Stimulated activated CD4-positive, alpha-beta T cell treated with anti-CD3 and anti-CD28 coated beads, Interleukin-12 subunit alpha, Interleukin-12 subunit beta, amount 100 ng/mL, for 4 hours (primary cell): ENCODE measurements at places on chromosomes 11 and 22.
A peak's percentile ranks its signal among the peaks of the same experiment; 100 is the strongest.

DNA sequence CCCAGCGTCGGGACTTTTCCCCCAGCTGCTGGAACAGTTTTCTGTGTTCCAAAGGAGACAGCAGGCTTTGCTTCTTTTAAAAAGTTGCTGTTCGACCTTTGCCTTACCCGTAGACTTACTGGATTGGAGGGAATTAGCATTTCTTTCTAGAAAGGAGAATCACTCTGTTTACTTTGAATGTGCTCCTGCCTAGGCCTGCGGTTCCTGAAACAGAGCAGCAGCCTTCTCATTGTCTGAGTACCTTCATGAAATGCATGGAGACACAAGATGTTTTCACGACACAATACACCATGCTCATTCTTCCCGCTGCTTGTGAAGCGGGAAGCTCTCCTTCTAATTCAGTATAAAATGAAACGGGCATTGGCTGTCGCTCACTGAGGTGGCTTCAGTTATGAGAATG is 196.2 kb downstream of the TBC1D22A start:
- DNase-seq = no peak

DNA sequence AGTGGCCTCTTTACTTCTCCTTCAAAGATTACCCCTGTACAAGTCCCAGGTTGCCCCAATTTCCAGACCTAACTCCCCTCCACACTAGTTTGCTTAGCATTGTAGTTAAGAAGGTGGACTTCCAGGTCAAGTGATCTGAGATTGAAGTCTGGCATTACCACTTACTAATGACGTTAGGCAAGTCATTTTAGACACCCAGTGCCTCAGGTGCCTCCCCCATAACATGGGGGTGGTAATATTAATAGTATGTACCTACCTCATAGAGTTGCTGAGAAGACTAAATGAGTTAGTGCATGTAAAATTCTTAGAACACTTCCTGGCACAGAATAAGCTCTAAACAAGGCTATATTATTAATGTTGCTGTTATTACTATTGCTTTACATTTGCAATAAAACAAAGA is 93.4 kb downstream of the SPON1 start:
- no peak for DNase-seq

GRCh38 chr22:19167106-19167869 is 11.2 kb downstream of the SLC25A1 start:
- DNase-seq = no peak

GRCh38 chr11:17221968-17222367 is 14.2 kb upstream of the PIK3C2A start:
- DNase-seq = no peak

- no peak for DNase-seq
These were observed 223.1 kb downstream of the TMEM135 start for GRCh38 chr11:87260811-87261210.

GRCh38 chr11:64324692-64325469 is 7.0 kb downstream of the PRDX5 start:
- DNase-seq = no peak

DNA sequence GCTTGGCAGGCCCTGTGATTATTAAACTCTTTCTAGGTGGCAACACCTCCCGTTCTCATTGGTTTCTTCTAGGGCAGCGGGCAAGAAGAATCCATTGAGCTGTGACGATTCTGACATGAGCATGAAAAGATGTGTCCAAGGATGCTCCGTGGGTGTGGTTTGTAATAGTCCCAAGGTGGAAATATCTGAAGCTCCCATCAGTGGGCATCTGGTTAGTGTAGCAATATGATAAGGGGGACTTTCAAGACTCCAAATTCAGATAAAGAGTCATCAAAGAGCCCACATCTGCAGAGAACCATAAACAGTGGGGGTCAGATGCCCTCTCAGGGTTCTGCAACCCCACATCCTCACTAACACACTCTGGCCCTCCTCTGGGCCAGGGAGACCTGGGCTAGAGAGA is 42.6 kb downstream of the TST start:
- DNase-seq = no peak

DNA sequence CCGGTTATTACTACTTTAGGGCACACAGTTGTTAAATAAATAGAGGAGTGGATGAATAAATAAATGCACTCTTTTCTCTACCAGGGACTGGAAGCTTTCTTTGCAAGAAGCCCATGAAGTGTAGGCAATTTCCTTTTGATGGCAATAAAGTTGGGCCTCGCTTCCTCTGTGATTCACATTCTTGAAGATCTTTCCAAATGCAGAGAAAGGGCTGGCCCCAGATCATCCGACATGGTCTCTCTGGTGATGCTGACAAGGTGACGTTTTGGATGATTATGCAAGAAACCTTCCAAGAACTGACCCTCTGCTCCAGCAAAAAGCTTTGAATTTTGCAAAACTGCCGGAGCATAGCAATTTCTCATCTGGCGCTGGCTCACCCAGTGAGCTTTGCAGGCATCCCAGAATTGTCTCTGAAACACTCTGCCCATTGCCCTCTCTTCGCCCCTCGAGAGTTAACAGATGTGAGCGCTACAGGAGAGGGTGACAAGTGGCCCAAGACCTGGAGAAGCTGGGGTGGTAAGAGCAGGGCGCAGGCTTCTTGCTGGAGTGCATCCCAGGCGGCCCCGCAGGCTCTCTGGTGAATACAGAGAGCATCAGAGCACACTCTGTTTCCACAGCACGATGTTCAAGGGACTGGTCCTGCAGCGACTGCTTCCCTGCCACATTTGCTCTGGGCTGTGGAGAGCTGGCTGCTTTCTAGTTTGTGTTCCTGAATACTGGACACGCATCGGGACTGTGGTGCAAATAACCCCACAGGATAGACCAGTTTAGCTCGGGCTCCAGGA is 11.5 kb upstream of the IFT27 start:
- no peak for DNase-seq

GRCh38 chr11:48124880-48125279 is 91.7 kb upstream of the OR4B1 start:
- no peak for DNase-seq

GRCh38 chr11:30859669-30860068 is 273.5 kb upstream of the MPPED2 start:
- no peak for DNase-seq

DNA sequence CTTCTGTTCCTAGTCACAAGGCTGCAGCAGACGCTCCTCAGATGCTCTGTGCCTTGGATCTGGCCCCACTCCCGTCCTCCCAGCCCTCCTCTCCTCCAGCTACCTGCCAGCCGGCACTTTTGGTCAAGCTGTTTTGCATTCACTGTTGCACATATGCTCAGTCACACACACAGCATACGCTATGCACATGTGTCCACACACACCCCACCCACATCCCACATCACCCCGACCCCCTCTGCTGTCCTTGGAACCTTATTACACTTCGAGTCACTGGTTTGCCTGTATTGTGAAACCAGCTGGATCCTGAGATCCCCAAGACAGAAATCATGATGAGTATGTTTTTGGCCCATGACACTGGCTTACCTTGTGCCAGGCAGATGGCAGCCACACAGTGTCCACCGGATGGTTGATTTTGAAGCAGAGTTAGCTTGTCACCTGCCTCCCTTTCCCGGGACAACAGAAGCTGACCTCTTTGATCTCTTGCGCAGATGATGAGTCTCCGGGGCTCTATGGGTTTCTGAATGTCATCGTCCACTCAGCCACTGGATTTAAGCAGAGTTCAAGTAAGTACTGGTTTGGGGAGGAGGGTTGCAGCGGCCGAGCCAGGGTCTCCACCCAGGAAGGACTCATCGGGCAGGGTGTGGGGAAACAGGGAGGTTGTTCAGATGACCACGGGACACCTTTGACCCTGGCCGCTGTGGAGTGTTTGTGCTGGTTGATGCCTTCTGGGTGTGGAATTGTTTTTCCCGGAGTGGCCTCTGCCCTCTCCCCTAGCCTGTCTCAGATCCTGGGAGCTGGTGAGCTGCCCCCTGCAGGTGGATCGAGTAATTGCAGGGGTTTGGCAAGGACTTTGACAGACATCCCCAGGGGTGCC is 109.8 kb downstream of the BCR start:
- peak; percentile 56 for DNase-seq

- no peak for DNase-seq
These were observed 582.6 kb downstream of the SOX6 start for GRCh38 chr11:15773476-15774387.

- DNase-seq = no peak
These were observed 890 bp upstream of the GLYATL1 start for GRCh38 chr11:58938398-58938797.

DNA sequence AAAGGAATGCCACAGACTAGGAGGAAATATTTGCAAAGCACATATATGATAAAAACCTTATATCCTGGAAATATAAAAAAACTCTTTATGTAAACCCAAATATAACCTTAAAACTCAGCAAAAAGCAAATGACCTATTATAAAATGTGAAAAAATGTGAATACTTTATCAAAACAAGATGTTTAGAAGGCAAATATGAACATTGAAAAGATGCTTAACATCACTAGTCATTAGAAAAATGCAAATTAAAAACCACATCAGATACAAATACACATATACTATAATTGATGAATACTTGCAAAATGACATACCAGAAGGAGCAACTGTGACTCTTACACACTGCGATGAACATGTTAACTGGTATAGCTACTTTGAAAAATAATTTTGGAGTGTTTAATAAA is 511.2 kb upstream of the LRRC4C start:
- DNase-seq = no peak
